ENCODE measurements at places on chromosomes 2 and 18. TPM values are rescaled to one million over a fixed set of nuclear protein-coding genes. Genes with fewer than 3 reads are reported as not detected.

SULT1C4 gene
- total RNA-seq: not detected

DNA sequence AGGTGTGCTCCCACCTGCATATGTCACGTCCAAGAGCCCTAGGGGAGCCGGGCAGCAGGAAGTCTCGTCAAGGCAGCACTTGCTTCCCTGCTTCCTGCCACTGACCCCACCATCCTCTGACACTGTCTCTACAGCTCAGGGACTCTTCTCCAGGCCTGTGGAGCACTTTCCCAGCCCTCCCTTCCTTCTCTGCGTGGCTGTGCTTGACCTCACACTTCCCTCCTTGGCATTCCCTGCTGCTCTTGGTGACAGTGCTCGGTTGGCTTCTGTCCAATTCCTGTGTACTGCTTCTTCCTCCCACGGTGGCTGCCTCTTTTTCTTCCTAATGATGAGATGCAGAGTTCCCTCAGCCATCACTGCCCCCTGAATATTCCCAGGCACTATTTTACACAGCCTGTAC, 2.8 kb downstream of the CIDEA start:
- DNase-seq: no peak
- no peak overlapping the region for H3K27ac ChIP-seq
- no peak overlapping the region for H3K4me3 ChIP-seq
- peaks cover 36% of the 10 kb centered on the region for H3K27me3 ChIP-seq
- peaks cover 2% of the 10 kb centered on the region for H3K4me1 ChIP-seq
- no peaks in the 10 kb centered on the region for H3K36me3 ChIP-seq

DNA sequence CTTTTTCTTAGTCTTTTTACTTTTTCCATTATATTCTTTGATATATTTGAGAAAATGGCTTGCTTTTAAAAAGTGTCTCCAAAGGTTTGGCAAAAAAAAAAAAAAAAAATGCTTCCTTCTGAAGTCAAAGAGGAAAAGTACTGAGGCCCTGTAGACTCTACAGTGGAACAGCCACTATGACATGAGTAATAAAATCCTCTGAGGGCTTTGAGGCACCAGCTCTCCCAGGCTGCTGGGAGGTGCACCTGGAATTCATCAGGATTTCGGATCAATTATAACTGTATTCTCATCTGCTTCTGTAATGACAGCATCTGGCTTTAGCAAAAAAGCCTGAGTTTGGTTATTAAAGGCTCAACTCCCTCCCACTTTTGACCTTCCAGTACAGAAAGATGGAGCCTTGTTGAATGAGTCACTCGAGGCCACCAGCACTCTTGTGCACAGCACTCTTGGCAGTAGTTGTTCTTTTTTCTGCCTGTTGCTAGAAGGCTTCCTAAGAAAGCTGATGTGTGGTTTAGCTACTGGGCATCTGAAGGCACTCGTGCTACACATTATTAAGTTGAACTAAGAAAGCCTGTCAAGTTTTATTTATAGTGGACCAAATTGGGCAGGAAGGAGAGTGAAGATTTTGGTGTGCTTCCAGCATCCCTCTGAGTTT, 131.3 kb downstream of the PRPF40A start:
- no peaks in the 10 kb centered on the region for H3K36me3 ChIP-seq
- H3K4me1 ChIP-seq: peaks cover 9% of the 10 kb centered on the region
- no peak overlapping the region for H3K4me3 ChIP-seq
- DNase-seq: no peak
- peak overlapping the region; percentile 3 for H3K27ac ChIP-seq

EPB41L3 gene
- 7.2 TPM for total RNA-seq

NEUROD1 gene
- not detected for total RNA-seq

DNA sequence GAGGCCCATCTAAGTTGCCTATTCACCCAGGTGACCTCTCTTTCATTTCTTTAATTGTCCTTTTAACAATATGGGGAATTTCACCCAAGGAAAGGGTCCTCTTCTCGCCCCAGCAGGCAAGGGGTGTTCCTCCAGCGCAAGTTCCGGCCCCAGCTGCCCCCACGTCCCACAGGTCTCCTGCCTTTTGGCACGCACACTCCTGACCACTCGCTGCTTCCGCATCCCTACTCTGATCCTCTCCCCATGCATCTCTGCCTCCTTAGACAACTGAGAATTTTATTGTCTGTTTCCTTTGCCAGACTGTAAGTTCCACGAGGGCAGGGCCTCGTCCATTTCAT, 684 bp upstream of the ARPC2 start:
- H3K4me3 ChIP-seq: peak overlapping the region; percentile 78
- peaks cover 24% of the 10 kb centered on the region for H3K4me1 ChIP-seq
- no peaks in the 10 kb centered on the region for H3K27me3 ChIP-seq
- no peak for DNase-seq
- H3K27ac ChIP-seq: peak overlapping the region; percentile 88

- no peak overlapping the region for H3K4me3 ChIP-seq
- no peaks in the 10 kb centered on the region for H3K36me3 ChIP-seq
- DNase-seq: no peak
- H3K4me1 ChIP-seq: no peaks in the 10 kb centered on the region
- no peak overlapping the region for H3K27ac ChIP-seq
- H3K27me3 ChIP-seq: no peaks in the 10 kb centered on the region
These were observed 66.0 kb upstream of the SPRED2 start for GRCh38 chr2:65498396-65498795.

GRCh38 chr18:75170022-75170789, 38.7 kb downstream of the PTGR3 start:
- peaks cover 3% of the 10 kb centered on the region for H3K4me1 ChIP-seq
- peaks cover 5% of the 10 kb centered on the region for H3K27me3 ChIP-seq
- H3K4me3 ChIP-seq: no peak overlapping the region
- H3K36me3 ChIP-seq: no peaks in the 10 kb centered on the region
- H3K27ac ChIP-seq: no peak overlapping the region
